ENCODE measurements at places on chromosomes 6 and 20.

- DNase-seq, result no peak
These were observed 71.8 kb downstream of the ASCC3 start for GRCh38 chr6:100809346-100809745.

GRCh38 chr6:6357530-6357929, 37.1 kb upstream of the F13A1 start:
- no peak for DNase-seq

DNA sequence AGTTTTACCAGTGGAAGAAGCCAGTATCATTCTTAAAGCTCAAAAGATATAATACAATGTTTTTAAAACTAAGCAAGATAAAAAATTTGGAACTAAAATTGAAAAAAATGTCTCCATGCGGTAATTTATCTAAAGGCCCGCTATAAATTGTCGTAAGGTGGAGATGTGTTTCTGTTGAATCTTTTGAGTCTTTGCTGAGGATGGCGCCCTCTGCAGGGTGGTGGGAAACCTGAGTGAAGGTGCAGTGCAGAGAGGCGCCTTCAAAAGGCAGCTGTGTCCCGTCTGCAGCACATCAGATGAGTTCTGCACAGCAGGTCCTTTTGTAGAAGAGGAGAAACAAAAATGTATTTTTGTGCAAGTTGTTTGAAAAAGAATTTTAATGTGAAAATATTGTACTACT, 29.4 kb upstream of the KIF25 start:
- DNase-seq, result no peak

DNA sequence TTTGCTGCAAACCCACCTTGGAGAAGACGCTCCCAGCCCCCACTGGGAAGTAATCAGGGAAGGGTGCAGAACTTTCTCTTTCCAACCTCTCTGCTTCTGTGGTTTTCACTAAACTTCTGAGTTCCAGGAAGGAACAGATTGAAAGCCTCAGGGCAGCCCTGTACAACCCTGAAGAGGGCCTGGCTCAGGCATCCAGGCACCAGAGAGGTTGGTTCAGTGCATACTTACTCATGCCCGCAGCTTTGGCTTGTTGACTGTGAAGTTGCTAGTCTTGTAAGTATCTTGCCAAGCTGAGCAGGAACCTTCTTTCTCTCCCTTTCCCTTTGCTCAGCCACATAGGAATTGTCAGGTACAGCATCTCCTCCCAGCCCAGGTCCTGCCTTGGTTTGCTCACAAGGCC, 272.2 kb upstream of the FOXQ1 start:
- DNase-seq, result no peak

GRCh38 chr6:90256698-90257485, 39.8 kb downstream of the BACH2 start:
- no peak for DNase-seq

DNA sequence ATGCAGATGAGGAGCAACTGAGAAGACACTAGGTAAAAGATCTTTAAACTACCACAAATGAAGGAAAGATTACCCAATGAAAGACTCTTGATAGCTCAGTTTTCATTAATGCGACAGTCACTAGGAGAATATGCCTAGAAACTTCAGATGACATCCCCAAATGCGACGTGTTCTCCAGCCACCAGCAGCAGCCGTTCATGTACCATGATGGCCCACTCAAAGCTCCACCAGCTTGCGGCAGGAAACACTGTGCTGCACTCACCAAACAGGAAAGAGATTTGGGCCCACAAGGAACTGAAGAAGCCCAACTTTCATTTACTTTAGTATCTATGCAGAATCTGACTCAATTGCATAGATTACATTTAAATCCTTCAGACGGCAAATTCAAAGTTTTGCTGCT, 7.5 kb downstream of the DIDO1 start:
- no peak for DNase-seq

DNA sequence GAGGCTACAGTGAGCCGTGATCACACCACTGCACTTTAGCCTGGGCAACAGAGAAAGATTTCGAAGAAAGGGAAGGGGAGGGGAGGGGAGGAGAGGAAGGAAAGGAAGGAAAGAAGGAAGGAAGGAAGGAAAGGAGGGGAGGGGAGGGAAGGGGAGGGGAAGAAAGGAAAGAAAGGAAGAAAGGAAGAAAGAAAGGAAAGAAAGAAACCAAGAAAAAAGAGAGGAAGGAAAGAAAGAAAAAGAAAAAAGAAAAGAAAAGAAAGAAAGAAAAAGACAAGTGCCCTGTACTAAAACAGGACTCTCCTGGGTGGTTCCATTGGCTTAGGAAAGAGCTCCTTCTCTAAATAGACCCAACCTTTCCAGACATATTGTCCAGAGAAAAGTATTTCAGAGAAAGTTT, 136.6 kb downstream of the PXDC1 start:
- DNase-seq, result no peak

- no peak for DNase-seq
These were observed 3.2 kb upstream of the ANKRD60 start for GRCh38 chr20:58231683-58232082.

- no peak for DNase-seq
These were observed 69.8 kb upstream of the FAM184A start for GRCh38 chr6:119148098-119148824.

- no peak for DNase-seq
These were observed 223.4 kb downstream of the FARS2 start for GRCh38 chr6:5484692-5485091.

DNA sequence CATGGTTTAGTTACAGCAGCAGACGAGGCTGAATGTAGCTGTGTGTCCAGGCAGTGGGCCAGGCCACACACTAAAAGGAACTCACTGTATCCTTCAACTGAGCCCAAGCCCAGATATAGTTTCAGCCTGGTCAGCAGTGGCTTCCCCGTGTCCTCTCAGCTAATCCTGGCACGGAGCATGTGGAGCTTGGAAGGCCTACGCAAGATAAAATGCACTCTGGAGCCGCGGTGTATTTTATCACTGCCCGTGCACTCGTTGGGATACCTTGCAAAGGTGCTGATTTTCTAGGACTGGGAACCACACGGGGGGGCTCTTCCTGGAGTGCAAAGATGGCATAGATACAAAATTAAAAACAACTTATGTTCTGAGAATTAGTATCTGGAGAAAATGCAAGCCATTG, 48.4 kb upstream of the IYD start:
- DNase-seq, result no peak

DNA sequence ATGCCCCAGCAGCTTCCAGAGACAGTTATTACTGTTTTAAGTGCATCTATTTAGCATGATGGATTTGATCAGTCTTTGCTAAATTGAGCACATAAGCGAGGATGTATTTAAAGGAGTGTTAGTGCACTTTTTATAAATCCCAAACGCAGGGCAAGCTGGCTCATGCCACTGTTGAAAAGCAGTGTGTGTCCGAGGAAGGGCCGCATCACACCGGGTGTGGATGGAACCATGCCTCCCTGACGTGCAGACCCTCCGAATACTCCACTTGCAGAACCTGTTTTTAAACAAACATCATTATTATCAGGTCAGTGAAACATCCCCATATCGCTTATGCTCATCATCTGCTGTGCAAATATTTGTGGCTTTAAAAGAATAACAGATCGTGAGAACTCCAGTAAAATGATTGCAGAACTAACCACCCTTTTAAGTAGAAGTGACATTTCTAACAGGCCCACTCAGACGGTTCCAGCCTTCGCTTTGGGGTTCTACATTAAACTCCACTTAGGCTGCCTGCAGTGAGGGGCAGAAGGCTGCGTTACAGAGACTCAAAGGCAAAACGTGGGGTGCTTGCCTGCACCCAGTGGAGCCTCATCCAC, 190.1 kb downstream of the CDH4 start:
- no peak for DNase-seq

DNA sequence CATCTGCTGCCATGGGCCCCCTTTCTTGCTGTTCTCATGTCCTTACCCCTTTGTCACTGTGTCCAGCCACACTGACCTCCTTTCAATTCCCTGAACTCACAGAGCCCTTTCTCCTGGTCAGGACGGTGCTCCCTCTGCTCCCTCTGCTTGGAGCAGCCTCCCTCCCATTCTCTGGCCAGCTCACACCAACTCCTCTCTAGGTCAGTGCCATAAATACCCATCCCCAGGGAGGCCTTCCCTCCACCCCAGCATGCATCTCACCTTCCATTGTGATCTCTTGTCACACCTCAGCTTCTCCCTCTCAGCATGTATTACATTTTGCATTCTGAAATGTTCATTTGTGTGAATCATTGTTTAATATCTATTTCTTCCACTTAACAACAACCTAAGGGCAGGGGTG, 86.4 kb upstream of the PRND start:
- DNase-seq, result no peak

- no peak for DNase-seq
These were observed 32.5 kb upstream of the NKAIN2 start for GRCh38 chr6:123771126-123771525.

DNA sequence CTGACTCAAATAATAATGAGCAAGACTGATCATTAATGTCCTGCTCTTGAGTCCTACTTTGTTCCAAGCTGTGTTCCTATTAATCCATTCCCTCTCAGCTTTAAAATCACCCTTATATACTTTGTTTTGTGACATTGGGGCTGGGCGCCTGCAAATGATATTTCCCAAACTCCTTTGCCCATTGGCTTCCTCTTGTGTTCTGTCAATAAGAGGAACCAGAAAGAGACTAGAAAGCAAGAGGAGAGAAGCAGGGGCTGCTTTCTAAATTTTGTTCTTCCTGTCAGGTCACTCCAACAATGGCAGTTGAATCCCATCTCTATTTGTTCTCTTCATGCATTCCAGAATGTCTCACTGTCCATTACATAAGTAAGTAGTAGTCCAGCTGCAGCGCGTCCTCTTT, 21.6 kb upstream of the TRIM27 start:
- no peak for DNase-seq

DNA sequence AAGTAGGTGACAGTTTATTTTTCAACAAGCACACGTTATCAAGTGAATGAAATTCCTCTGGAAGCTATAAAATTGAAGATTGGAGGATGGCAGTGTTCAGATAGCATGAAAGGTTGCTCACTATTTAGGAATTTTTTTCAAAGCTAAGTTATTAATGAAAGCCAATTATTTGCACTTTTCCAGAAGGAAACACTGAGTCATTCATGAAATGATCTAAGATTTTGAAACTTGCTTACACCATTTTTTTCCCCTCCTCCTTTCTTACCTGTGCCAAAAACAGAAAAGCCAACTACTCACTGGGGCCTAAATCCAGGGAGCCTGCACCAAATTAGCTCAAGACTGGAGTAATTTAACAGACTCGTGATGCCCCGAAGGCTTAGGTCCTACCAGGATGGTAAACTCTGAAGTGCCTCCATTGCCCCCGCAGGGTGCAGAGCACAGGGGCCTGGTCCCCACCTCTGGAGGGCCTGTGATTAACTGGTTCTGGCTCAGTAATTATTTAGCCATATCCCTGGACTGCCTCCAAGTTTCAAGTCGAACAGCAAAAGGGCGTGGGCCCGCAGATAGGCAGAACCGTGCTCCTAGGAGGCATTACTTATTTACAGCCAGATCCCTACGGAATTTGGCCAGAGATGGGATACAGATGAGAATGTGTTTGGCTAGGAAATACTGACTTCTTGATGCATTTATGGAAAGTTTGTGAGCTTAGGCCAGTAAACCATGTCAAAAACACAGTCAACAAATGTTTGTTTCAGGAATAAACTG, 28.0 kb upstream of the ZNF217 start:
- DNase-seq, result no peak

DNA sequence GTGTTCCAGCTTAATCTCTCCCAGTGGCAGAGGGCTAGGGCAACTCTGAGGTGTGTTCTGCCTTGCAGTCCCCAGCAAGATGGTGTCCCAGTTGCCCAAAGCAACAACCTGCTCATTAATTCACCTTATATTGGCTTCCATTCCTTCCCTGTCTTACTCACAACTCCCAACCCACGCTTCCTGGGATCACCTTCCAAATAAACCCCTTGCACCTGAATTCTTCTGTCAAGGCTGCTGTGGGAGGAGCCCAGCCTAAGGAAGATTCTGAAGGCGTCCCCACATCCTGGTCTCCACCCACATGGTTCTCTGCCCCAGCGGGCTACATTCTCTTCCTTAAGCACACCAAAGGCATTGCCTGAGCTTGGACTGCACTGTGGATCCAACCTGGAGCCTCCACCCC, 116.6 kb upstream of the MAFB start:
- DNase-seq, result no peak

- DNase-seq, result no peak
These were observed 19.4 kb upstream of the RCAN2 start for GRCh38 chr6:46510651-46511050.

DNA sequence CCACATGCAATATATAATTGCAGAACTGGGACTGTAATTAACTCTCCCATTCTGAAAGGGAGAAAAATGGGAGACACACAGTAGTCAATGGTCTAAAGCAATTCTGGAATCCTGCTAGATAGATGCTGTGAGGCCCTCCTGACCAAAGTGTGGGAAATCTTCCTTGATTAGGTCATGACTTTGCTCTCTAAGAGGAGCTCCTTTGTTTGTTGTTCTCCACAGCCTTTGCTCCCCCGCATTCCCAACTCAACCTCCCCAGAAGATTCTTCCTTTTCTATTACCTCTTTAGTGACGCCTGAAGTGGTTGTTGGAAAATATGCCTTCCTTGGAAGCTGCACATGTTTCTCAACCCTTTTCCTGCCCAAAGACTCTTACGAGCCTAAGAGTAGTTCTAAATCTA, 28.8 kb upstream of the LIN28B start:
- no peak for DNase-seq

DNA sequence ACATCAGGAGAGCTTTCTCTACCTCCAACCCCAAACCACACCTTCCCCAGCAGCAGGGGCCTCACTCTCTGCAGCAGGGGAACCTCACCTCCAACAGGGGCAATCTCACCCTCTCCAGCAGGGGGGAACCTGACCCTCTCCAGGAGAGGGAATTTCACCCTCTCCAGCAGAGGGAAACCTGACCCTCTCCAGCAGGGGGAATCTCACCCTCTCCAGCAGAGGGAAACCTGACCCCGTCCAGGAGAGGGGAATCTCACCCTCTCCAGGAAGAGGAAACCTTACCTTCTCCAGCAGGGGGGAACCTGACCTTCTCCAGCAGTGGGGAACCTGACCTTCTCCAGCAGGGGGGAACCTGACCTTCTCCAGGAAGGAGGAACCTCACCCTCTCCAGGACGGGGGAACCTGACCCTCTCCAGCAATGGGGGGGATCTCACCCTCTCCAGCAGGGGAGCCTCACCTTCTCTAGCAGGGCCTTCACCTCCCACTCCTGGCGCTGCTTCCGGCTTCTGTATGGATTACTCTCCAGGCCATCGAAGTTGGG, 3.1 kb downstream of the B3GALT4 start:
- no peak for DNase-seq

- no peak for DNase-seq
These were observed 32.7 kb downstream of the SAYSD1 start for GRCh38 chr6:39082310-39082709.

DNA sequence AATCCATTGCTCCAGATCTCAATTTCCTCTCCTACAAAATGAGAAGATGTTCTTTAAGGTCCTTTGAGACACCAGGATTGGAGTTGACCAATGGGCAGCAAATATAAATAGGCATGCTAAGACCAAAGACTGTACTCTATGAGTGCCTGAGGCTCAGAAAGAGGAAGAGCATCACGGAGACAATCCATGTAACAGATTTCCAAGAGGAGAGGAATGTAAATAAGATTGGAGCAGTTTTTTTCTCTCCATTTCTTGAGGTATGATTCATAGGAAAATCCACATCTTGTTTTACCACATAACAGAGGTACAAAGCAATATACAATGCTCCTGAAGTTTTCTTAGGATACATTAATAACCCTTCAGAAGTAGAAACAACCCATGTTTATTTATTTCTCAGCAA, 109.8 kb downstream of the UBE3D start:
- DNase-seq, result no peak
